CD4-positive, alpha-beta T cell (primary cell): ENCODE measurements at places on chromosomes 5 and 9.

- no peak for DNase-seq
Measured at GRCh38 chr5:85602843-85603242, 1014.9 kb upstream of the COX7C start.

DNA sequence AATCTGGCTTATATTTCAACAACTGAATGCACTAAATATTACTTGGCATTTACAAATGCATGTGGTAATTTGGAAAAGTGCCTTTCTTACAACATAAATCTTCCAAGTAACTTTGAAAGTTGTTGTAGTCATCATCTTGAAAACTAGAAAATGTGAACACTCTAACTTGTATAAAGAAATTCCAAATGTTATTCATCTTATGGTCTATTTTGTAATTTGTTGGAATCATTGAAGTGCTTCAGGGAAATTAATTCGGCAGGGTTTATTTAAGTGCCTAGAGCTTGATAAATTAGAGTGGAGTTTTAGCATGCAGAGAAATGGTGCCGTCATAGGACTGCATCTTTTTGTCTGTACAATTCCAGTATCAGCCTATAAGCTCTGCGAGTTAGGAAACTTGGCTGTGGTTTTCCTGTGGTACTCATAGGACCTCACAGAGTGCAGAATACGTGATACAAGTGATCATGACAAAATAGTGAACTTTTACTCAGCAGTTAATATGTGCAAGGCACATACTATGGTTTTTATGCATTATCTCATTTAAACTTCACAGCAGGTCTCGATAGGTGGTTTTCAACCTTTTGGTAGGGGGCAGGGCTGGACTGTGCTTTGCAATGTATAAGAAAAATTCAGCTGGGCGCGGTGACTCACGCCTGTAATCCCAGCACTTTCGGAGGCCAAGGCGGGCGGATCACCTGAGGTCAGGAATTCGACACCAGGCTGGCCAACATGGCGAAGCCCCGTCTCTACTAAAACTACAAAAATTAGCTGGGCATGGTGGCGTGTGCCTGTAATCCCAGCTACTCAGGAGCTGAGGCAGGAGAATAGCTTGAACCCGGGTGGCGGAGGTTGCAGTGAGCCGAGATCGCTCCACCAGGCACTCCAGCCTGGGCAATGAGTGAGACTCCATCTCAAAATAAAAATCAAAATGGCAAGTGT, 79.6 kb downstream of the RAI14 start:
- no peak for DNase-seq

DNA sequence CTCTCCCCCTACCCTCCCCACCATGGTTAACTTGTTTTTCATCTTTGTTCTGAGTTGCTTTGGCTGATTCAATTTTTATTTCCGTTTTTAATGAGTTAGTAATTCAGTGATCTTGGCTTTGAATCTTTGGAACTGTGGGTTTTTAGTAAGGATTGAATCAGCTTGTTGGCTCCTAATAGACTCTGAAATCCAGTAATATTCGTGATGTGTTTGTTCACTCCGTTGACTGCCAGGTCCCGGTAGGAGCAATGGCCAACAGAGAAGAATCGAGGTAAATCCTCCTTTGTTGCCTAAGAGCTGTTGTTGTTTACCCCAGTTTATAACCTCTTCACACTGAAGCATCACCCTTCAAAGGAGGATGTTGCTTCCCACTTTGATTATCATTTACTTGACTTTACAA, 92.7 kb downstream of the PCSK1 start:
- no peak for DNase-seq

GRCh38 chr5:6493681-6494454, 45.2 kb downstream of the UBE2QL1 start:
- DNase-seq, result no peak

DNA sequence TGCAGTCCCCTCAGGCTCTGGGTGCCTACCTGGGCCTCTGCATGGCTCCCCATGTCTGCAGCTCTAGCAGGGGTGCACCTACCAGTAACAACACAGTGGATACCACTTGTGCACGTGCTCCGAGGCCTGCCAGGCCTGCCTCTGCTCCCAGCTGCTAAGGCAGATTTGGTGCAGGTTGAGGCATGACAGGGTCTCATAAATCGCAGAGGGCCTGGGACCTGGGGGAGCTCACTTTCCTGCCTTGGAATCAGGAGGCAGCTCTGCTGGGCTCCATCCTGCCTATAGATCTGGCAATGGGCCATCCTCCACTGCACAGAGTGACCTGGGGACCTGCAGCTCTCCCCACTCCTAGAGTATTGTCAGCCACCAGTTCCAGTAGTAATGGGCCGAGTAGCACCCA, 121.9 kb upstream of the CXCL14 start:
- no peak for DNase-seq
